ENCODE measurements at places on chromosomes 1 and 21.

- no peak for DNase-seq
Measured at GRCh38 chr1:7617826-7618225, 153.3 kb upstream of the VAMP3 start.

DNA sequence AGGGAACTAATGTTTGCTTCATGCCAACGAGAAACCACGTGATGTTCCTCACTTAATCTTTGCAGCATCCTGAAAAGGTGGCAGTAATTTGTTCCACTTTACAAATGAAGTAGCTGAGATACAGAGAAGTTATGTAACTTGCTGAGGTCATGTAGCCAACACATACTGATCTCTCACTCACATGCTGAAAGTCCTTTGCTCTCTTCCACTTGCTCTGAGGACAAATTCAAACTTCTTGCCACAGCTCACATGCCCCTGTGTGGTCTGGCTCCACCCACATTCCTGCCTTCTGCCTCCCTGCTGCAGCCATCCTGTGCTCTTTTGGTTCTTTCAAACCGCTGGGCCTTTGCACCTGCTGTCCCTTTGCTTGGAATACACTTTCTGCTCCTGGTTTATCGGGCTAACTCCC lies 55.4 kb downstream of the TMCO4 start:
- no peak for DNase-seq

- DNase-seq: no peak
Measured at GRCh38 chr1:7103361-7103782, 318.1 kb downstream of the CAMTA1 start.

DNA sequence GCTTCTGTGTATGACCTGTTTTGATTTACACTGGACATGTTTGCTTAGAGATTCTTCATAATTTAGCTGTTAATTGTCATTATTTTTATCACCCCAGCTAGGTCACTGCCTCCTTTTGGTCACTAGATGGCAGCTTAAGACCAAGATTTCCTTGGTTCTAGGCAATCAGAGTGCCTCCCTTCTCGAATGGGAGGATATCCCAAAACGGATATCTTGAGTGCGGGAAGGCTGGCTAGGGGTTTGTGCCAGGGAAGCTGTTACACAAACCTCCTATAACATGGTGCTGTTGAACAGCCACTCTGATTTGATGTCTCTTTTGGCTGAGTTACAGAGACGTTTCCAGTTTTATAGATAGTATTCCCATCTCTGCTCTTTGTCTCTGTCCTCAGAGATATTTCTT lies 283.5 kb downstream of the S1PR1 start:
- DNase-seq: no peak

GRCh38 chr1:54325284-54325683 lies 80.9 kb downstream of the SSBP3 start:
- no peak for DNase-seq

GRCh38 chr1:2911421-2912178 lies 109.7 kb upstream of the ACTRT2 start:
- no peak for DNase-seq

- DNase-seq: no peak
Measured at GRCh38 chr1:183812128-183812527, 7.2 kb downstream of the RGL1 start.

DNA sequence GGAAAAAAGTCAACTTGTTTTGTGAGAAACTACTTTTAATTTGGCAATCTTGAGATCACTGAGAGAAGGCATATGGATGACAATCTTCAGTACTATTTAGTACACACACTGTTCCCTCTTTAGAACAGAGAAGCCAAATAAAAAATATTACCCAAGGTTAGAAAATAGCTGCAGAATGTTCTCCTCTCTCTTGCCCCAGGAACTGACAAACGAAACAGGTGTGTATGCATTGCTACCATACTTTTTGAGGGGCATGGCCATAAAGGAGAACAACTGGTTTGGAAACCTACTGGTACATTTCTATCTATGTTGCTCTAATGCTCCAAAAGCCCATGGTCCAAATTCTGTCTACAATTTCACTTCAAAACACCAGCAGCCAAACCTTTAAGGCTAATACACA lies 5.7 kb downstream of the TOR1AIP2 start:
- no peak for DNase-seq

GRCh38 chr1:77424236-77424635 lies 142.4 kb downstream of the AK5 start:
- DNase-seq: no peak

DNA sequence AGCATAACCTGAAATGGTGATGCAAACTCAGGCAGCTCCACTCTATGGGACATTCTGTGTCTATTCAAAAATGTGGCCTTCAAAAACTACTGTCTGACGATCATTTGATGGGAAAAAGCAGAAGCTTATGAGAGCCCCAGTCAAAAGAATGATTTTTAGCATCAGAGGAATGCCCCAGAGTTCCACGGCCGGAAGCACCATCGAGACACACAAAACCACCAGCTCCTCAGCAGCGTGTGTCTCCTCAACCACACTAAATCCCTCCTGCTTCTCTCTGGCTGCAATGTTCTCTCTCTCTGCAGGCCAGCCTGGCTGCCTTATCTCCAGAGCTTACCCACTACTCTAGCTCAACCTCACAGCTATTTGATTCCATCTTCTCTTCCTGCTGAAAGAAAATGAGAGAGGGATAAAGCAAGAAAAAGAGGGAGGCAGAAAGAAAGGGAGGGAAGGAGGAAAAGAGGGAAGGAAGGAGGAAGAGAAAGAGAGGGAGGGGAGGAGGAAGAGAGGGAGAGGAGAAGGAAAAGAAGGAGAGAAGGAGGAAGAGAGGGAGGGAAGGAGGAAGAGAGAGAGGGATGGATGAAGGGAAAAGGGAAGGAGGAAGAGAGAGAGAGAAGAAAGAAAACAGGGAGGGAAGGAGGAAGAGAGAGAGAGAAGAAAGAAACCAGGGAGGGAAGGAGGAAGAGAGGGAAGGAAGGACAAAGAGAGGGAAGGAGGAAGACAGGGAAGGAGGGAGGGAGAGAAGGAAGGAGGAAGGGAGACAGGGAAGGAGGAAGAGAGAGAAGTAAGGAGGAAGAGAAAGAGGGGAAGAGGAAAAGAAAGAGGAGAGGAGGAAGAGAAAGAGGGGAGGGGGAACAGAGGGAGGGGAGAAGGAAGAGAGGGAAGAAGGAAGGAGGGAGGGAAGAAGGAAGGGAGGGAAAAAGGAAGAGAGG lies 33.5 kb upstream of the LAPTM5 start:
- DNase-seq: no peak

DNA sequence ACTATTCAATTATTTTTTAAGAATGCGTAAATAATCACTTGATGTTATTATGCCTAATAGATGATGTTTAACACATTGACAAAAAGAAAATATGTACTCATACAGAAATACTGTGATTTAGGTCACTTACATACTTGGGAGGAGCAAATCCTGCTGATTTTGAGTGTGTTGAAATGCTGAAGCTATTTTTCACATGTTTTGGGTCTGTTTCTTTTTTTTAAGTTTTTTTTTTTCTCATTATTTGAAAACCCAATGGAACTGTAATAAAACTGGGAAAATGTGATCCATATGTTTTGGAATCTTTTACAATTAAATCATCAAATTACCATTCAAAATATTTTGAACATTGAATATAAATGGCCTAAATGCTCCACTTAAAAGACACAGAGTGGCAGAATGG lies 366.2 kb upstream of the ADAMTS5 start:
- no peak for DNase-seq

DNA sequence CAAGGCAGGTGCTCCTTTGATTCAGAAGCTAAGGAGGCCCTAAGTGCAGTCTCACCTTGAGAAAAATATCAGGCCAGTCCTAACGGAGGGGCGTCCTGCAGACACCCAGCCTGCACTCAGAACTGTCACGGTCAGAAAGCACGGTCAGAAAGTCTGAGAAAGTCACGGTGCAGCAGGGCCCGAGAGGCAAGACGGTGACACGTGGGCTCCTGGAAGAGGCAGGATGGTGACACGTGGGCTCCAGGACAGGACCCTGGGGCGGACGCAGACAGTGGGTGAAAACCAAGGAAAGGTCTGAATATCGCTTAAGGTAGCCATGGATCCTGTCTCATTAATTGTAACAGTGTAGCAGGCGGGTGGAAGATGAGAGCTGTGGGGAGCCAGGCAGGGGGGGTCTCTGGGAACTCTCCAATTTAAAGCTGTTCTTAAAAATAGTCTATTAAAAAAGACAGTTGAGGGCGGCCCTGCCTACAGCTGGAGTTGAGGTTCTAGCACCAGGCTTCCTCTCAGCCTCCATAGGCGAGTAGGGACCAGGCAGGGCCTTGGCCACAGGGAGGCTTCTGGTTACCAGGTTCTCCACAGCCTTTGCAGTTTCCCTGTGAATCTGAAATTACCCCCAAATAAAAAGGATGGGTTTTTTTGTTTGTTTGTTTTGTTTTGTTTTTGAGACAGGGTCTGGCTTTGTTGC lies 65.2 kb downstream of the FAAP20 start:
- no peak for DNase-seq

GRCh38 chr1:185570962-185571361 lies 163.2 kb upstream of the HMCN1 start:
- DNase-seq: no peak

- DNase-seq: no peak
Measured at GRCh38 chr1:91700771-91701471, 185.0 kb downstream of the TGFBR3 start.

DNA sequence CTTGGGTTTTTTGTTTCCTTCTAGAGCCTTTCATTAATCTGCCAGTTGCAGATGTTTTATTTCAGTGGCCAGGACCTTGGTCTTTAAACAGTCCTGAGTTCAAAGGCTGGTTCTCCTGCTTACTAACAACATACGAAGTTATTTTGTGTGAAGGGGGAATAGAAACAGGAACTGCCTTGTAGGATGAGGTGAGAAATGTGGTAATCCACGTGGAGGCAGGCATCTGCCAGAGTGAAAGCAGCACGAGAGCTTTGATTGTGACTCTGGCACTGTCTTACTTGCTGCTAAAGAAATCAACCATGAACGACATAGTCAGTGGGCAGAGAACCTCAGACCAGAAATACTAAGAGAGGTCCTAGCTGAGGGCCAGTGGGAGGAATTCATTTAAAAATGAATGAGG lies 30.4 kb downstream of the TMEM63A start:
- DNase-seq: no peak

- no peak for DNase-seq
Measured at GRCh38 chr1:181630838-181631237, 147.5 kb downstream of the CACNA1E start.

- no peak for DNase-seq
Measured at GRCh38 chr1:207810606-207811295, 58.9 kb downstream of the CD46 start.

- DNase-seq: no peak
Measured at GRCh38 chr1:43438576-43438952, 15.2 kb downstream of the HYI start.

DNA sequence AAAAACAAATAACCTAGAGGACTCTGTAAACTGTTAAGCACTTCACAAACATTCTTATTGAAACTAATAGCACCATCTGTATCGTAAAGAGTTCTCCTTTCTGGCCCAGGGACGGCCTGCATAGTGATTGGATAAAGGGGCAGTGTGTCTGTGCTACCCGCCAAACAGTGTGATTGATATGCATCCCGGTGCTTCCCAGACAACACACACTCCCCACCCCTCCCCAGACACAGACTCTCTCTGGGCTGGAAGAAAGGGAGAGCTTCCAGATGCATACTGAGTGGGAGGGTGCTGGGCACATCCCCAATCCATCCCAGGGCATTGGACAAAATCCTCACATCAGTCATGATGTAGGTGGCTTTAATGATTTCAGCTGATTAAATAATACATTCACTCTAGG lies 3.7 kb downstream of the HSD11B1 start:
- no peak for DNase-seq

GRCh38 chr1:238466459-238466858 lies 575.7 kb upstream of the ZP4 start:
- DNase-seq: no peak

- DNase-seq: no peak
Measured at GRCh38 chr1:210731193-210731592, 402.5 kb downstream of the HHAT start.

DNA sequence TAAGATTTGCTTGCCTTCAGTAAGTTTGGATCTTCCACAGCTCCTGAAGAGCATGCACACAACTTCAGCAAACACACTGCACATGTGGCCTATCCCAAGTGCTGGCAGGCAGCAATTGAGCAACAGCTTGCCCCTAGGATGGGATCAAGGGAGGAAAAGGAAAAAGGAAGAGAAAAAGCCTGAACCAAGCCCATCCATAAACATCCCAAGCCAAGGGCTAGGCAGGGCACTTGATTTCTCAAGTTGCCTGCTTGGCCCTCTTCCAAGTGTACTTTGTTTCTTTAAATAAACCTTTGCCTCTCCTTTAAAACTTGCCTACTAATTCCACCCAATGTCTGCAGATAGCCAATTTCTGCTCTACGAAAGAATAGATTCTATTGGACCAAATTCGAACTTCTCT lies 49.0 kb upstream of the OLFM3 start:
- no peak for DNase-seq

DNA sequence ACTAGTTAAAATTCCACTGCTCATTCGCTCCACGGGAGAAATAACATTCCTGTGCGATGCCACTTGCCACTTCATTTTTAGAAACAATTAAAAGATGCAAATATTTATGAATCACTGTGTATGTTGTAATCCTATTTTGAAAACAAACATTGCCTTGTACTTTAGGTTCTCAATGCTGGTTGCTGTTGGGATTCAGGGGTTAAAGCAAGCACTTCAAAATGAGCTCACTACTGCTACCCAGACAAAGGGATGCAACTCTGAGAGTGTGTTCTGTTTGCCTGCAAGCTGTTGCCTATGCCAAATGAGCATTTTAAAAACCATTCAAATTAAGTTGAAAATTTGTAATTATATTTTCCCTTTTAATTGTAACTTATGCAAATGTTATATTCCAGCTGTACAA lies 87.5 kb downstream of the RWDD3 start:
- no peak for DNase-seq

DNA sequence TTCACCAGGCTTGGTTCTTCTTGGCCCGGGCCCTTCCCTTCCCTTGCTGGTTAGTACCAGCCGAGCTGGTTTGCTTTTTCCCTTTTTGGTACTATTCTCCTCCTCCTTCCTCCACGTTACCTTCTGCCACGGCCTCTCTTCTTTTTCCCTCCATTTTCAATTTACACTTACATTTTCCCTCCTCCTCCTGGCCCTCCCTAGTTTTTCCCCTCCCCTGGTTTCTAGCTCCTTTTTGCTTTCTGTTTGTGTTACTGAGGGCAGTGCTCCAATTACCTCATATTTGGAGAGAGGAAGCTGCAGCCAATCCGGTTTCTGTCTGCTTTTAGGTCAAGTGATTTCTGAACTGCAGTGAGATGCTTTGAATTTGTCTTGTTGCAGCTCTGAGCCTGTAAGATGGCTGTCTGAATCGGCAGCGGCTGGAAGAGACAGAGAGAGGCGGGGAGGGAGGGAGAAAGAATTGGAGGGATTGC lies 63.7 kb downstream of the MACF1 start:
- no peak for DNase-seq

DNA sequence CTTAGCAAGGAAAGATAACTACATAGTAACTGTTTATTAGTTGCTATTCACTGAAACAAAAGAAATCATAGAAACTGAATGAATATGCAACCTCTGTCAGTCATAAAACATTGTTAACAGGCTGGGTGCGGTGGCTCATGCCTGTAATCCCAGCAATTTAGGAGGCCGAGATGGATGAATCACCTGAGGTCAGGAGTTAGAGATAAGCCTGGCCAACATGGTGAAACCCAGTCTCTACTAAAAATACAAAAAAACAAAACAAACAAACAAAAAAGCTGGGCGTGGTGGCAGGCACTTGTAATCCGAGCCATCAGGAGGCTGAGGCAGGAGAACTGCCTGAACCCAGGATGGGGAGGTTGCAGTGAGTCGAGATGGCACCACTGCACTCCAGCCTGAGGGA lies 44.1 kb downstream of the CRB1 start:
- DNase-seq: no peak

- no peak for DNase-seq
Measured at GRCh38 chr1:166969074-166969677, 6.2 kb downstream of the ILDR2 start.
